ENCODE measurements at places on chromosomes 2 and 18. TPM values are rescaled to one million over a fixed set of nuclear protein-coding genes. Genes with fewer than 3 reads are reported as not detected.

- no peak overlapping the region for H3K4me3 ChIP-seq
- no peaks in the 10 kb centered on the region for H3K27me3 ChIP-seq
- no peak for DNase-seq
- no peak overlapping the region for H3K27ac ChIP-seq
These were observed 29.2 kb downstream of the HS6ST1 start for GRCh38 chr2:128289439-128289838.

DNA sequence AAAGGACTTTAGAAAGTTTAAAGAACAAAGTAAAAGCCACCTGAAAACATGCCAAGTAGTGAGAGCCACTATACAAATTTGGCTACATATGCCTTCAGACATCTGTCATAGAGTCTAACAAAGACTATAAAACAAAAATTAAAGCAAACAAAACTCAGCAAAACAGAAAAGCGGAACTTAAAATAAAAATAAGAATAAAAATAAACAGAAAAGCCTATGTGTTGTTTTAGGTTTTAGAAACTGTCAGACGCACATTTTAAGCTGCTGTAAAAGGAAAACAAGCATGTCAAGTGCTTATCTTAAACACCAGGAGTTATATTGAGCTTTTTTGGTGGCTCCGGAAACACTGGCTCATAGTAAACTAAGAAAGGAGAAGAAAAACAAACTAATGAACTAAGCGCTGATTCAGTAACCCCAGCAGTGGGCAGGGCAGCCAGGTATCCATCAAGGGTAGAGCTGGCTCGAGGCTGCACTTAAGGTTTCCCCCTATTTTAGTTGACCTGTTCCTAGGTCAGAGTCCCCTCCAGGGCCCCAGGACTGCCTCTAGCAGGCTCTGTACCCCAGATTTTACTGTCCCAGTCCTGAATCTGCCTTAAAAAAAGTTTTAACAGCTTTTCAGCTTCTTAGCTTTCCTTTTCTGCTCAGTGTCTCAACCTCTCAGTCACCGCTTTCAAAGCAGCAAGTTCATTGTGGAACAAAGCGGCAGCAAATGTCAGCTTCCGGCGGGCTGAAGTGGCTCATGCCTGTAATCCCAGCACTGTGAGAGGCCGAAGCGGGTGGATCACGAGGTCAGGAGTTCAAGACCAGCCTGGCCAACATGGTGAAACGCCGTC, 15.4 kb upstream of the RMC1 start:
- H3K27ac ChIP-seq = no peak overlapping the region
- H3K36me3 ChIP-seq = no peaks in the 10 kb centered on the region
- peak; percentile 64 for DNase-seq
- H3K27me3 ChIP-seq = no peaks in the 10 kb centered on the region
- H3K4me1 ChIP-seq = peaks cover 5% of the 10 kb centered on the region

DNA sequence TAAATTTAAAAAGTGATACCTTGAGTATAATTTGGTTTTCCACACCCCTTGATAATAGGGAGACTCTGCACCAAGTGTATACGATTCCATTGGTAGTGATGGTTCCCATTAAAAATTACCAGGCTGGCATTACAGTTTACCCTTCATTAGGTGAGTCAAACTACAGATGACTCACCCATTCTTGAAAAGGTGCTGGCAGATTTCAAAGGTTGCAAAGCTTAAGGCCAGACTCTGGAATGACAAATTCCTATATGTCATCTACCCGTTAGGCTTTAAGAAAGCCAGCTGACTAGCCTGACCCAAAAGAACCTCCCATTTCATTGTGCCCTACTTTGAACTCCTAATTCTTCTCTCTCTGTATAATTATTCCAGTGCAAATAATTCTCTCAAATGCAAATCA, 124.4 kb downstream of the LRRTM4 start:
- no peaks in the 10 kb centered on the region for H3K36me3 ChIP-seq
- H3K27ac ChIP-seq = no peak overlapping the region
- no peaks in the 10 kb centered on the region for H3K4me1 ChIP-seq
- DNase-seq = no peak
- no peaks in the 10 kb centered on the region for H3K27me3 ChIP-seq

DNA sequence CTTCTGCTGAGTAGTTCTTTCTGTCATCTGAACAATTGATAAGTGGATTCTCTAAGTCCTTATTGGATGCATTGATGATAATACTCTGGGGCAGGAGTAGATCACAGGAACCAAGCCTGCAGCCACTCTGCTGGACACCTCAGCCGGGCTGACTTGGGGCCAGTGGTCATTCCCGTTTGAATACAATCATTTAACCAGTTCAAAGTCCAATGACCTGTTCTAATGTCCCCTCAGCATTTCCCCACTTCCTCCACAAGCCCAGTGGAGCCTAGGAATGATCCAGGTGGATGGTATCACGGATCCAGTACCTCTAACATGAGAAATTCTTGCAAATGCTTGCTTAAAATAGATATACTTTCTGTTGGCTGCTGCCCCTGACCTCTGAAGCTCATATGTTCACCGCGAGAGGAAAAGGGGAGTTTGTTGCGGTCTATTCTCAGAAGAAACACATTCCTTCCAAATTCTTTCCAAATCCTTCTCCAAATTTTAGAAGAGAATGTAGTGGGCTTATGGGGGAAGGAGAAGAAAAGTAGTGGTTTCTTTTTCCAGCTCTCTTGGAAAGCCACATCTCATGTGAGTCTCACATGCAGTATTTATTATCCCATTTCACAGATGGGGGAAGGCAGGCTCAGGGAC, 170.9 kb downstream of the INHBB start:
- H3K27me3 ChIP-seq = peaks cover 17% of the 10 kb centered on the region
- no peaks in the 10 kb centered on the region for H3K36me3 ChIP-seq
- DNase-seq = no peak
- H3K27ac ChIP-seq = no peak overlapping the region
- H3K4me1 ChIP-seq = no peaks in the 10 kb centered on the region

DNA sequence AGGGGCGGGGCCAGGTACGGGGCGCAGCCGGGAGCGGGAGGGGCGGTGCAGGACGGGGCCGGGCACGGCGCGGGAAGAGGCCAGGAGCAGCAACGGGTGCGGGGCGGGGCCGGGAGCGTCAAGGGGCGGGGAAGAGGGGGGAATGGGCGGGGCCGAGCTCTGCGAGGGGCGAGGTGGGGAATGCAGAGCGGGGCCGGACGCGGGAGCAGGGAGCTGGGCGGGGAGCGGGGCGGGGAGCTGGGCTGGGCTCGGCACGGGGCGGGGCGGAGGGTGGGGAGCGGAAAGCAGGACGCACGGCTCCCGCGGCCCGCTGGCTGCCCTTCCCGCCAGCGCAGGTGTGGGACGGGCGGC, at the start of gene IMPA2:
TSS of gene IMPA2 (plus strand) at position 316 of the 351 bp plus-strand sequence. CDS start 163 bp downstream, outside the sequence.
- H3K4me1 ChIP-seq = peaks cover 17% of the 10 kb centered on the region
- no peaks in the 10 kb centered on the region for H3K27me3 ChIP-seq
- no peak for DNase-seq

GRCh38 chr2:104286841-104287240, 567.1 kb upstream of the POU3F3 start:
- H3K36me3 ChIP-seq = no peaks in the 10 kb centered on the region
- H3K27me3 ChIP-seq = no peaks in the 10 kb centered on the region
- H3K4me1 ChIP-seq = no peaks in the 10 kb centered on the region
- DNase-seq = no peak
- H3K27ac ChIP-seq = no peak overlapping the region

Gene CYP27C1
- total RNA-seq = 0.06 TPM
